ENCODE measurements at places on chromosomes 2 and 18. TPM values are rescaled to one million over a fixed set of nuclear protein-coding genes. Genes with fewer than 3 reads are reported as not detected.

- peak; percentile 81 for DNase-seq
Measured at GRCh38 chr18:45664824-45665763, 49.8 kb downstream of the SLC14A2 start.

DNA sequence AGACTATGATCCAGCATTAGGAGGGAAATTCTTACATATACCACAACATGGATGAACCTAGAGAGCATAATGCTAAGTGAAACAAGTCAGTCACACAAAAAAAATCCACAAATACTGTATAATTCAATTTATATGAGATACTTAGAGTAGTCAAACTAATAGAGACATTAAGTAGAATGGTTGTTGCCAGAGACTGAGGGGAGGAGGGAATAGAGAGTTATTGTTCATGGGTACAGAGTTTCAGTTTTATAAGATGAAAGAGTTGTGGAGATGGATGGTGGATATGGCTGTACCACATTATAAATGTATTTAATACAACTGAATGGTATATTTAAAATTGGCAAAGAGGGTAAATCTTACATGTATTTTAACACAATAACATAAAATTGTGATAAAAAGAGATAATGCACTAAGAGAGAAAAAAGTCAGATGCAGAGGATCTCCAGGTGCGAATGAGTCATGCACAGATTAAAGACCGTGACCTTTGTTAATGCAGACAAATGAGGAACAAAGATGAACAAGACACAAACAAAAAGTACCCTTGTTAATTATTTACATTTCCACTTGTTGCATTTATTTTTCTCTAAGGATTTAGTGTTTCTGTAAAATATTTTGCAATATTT lies 541.7 kb upstream of the MEX3C start:
- no peak for DNase-seq

DNA sequence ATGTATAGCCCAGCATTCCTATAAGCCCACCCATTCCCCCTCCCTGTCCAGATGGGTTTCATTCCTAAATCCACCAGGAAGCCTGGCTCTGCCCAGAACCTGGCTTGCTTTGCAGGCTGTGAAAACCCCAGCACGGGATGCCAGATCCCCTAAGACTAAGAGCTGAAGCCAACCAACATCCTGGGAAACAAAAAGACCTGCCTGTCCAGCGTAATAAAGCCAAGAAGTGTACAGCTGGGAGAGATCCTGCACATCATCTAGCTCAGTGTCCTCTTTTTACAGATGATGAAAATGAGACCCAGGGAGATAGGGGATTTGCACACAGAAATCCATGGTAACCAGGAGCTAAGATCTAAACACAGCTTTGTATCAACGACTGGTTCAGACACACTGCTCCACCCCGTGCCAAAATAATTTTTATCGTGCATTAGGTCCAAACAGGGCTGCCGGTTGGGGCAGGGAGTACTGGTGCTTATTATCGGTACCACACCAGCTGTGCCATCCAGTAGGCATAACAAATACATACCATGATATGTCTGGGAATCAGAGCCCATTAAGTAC lies 2.9 kb downstream of the RND3 start:
- peak; percentile 68 for DNase-seq

- no peak for DNase-seq
Measured at GRCh38 chr2:112821682-112822081, 14.9 kb downstream of the IL1B start.

PDE1A gene
- 34.9 TPM for total RNA-seq

DNA sequence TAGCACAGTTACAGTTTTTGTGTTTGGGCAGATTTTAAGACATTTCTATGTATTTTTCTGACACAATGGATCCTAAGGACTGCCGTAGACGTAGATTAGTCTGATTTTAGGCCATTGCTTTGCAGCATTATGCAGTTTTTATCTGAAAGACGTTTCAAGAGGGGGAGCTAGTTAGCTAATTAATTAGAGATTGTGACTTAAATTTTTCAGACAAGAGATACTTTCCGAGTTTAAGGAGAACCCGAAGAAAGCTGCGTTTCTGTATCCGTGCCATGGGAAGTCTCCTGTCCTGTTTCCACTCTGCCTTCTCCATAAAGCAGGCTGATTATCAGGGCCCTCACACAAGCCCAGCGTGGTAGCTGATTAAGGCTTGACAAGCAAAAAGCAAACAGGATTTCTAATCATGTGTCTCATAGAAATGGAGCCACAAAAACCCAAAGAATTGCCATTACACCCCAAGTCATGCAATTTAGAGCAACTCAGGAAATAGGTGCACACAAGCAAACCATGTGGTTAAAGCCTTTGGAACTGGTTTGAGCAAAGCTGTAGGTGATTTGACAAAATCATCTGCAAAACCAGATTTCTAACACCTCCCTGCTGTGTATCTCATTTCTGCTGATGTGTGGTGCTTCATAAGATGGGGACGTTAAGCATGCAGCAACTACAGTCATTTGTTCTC lies 808.1 kb downstream of the RNF144A start:
- peak; percentile 48 for DNase-seq

GRCh38 chr2:130776550-130776949 lies 21.2 kb downstream of the AMER3 start:
- no peak for DNase-seq

GRCh38 chr2:176691471-176691870 lies 422.2 kb downstream of the MTX2 start:
- no peak for DNase-seq

- DNase-seq = peak; percentile 15
Measured at GRCh38 chr2:217142649-217143266, 282.9 kb upstream of the TNP1 start.

SP140 gene
- 0.09 TPM for total RNA-seq

CMPK2 gene
- total RNA-seq = 11.0 TPM

DNA sequence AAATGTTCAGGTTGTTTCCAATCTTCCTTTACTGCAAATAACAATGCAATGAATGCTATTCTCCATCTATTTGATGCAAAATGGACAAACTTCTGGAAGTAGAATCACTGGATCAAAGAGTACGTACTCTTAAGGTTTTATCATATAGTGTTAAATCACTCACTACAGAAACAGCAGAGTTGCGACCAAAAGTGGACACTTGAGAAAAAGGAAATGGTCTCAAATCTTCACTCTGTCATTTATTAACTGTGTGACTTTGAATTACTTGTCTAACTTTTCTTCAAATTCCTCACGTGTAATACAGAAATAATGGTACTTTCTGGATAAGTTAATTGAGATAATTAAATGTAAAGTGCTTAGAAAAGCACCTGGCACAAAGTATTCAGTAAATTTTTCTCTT lies 78.1 kb downstream of the CERKL start:
- DNase-seq = no peak

GRCh38 chr2:152485954-152486736 lies 151.2 kb downstream of the FMNL2 start:
- DNase-seq = no peak

GRCh38 chr2:173962583-173963110 lies 2.5 kb downstream of the SP3 start:
- DNase-seq = no peak

ALK gene
- total RNA-seq = 0.27 TPM

All from fibroblast of the aortic adventitia (primary cell).